ENCODE measurements at places on chromosomes 1 and 21. TPM values are rescaled to one million over a fixed set of nuclear protein-coding genes. Genes with fewer than 3 reads are reported as not detected.

The VHLL gene
- total RNA-seq, result not detected

The OVAAL gene
- total RNA-seq, result 2.0 TPM

The RAB3B gene
- total RNA-seq, result not detected

The ADORA3 gene
- 3.8 TPM for total RNA-seq

The CACNA1S gene
- not detected for total RNA-seq

The CELA2A gene
- not detected for total RNA-seq

The TCHHL1 gene
- not detected for total RNA-seq

The RGS8 gene
- total RNA-seq, result not detected

The LENEP gene
- not detected for total RNA-seq

The SELP gene
- total RNA-seq, result 7.1 TPM

The TMEM79 gene
- 1.4 TPM for total RNA-seq

The FMOD gene
- 7.7 TPM for total RNA-seq

The KCNK2 gene
- total RNA-seq, result 0.05 TPM

The EFNA3 gene
- 1.1 TPM for total RNA-seq

The KIF26B gene
- total RNA-seq, result 3.8 TPM

The ARHGAP29 gene
- 27.5 TPM for total RNA-seq
